DMS53 (cell line): ENCODE measurements at places on chromosomes 3 and 15.

DNA sequence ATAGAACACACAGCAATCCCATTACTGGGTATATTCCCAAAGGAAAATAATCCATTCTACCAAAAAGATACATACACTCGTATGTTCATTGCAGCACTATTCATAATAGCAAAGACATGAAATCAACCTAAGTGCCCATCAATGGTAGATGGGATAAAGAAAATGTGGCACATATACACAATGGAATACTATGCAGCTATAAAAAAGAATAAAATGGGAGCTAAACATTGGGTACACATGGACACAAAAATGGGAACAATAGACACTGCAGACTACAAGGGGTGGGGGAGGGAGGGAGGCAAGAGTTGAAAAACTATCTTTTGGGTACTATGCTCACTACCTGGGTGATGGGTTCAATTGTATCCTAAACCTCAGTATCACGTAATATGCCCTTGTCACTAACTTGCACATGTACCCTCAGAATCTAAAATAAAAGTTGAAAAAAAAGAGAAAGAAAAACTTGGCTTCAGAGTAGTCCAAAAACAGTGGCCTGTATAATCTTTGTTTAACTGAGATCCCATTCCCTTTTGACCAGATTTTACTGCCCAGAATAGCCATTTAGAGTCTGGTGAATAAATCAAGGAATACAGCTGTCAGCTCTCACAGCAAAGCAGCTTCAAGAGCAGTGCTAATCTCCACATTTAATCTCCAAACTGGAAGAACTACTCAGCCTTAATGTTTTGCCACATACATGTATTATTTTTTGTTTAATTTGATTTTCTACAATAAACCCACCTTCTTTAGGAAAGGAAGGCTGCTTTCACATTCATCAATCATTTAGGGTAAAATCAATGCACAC lies 54.5 kb upstream of the XRN1 start:
- DNase-seq, result no peak

DNA sequence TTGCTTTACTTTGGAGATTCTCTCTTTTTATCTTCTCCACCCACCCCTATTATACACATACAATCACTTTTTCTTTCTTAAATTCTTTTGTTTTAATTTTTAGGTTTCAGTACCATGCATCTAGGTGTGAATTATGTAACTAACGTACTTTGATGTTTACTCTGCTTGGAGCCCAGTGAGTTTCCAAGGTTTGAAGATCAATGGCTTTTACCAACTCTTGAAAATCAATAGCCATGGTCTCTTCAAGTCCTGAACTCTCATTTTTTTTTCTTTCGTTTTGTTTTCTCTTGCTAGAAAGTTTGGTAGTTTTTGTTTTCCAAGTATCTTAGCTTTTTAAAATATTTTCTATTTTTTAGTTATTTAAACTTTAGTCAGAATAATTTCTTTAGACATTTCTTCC lies 417.2 kb downstream of the ZBBX start:
- DNase-seq, result no peak

DNA sequence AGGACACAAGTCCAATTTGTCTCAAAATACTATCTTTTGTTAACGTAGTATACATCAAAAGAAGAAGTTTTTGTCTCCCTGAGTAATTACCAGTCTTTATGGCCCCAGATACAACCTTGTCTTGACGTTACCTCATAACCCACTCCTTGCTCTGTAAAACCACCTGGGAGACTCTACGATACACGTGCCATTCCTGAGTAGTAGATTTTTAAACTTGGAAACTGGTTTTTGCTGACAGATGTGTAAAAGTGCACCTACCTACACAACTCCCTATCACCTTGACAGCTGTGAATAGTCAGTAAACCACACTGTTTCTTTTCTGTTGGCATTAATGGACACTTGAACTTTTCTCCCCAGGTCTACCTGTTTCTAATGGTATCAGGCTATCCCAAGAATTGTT lies 51.7 kb upstream of the RARB start:
- no peak for DNase-seq

- peak; percentile 60 for DNase-seq
Observed at GRCh38 chr15:83930392-83931212, 276.7 kb downstream of the ADAMTSL3 start.

DNA sequence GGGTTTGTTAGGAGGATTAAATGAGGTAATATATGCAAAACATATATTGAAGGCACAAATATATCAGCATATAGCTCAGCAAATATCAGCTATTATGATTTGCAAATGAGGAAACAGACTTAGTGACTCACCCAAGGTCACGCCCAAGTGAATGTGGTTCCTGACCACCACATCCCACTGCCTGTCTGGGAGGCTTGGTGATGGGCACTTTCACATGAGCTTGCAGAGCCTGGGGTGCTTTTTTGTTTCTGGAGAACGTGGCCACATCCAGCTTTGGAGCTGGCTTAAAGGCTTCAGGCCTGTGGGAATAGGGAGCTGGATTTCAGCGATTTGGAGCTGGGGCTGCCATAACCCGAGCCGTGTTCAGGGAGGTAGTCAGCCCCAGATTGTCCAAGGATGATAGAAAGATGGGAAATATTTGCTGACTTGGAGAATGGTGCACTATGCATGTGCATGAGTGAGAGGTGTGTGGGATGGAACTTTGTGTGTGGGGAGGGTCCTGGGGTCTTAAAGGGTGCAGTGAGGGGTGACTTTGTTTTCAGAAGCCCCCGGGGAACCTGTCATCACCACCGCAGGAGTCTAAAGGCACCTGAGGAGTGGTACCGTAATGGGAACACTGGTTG lies 12.0 kb upstream of the FGD5 start:
- no peak for DNase-seq

GRCh38 chr3:134419214-134419959 lies 45.1 kb upstream of the AMOTL2 start:
- DNase-seq, result peak; percentile 87

DNA sequence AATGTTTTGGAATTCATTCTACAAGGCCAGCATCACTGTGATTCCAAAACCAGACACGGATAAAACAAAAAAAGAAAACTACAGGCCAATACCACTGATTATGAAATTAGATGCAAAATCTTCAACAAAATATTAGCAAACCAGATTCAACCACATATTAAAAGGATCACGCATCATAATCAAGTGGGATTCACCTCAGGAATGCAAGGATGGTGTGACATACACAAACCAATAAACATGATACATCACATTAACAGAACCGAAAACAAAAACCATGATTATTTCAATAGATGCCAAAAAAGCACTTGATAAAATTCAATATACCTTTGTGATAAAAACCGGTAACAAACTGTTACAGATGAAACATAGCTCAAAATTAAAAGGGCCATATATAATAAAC lies 48.9 kb downstream of the DLG1 start:
- no peak for DNase-seq

GRCh38 chr3:193530231-193531165 lies 24.2 kb downstream of the ATP13A4 start:
- no peak for DNase-seq

- DNase-seq, result no peak
Observed at GRCh38 chr3:48983096-48983495, 6.9 kb upstream of the P4HTM start.

DNA sequence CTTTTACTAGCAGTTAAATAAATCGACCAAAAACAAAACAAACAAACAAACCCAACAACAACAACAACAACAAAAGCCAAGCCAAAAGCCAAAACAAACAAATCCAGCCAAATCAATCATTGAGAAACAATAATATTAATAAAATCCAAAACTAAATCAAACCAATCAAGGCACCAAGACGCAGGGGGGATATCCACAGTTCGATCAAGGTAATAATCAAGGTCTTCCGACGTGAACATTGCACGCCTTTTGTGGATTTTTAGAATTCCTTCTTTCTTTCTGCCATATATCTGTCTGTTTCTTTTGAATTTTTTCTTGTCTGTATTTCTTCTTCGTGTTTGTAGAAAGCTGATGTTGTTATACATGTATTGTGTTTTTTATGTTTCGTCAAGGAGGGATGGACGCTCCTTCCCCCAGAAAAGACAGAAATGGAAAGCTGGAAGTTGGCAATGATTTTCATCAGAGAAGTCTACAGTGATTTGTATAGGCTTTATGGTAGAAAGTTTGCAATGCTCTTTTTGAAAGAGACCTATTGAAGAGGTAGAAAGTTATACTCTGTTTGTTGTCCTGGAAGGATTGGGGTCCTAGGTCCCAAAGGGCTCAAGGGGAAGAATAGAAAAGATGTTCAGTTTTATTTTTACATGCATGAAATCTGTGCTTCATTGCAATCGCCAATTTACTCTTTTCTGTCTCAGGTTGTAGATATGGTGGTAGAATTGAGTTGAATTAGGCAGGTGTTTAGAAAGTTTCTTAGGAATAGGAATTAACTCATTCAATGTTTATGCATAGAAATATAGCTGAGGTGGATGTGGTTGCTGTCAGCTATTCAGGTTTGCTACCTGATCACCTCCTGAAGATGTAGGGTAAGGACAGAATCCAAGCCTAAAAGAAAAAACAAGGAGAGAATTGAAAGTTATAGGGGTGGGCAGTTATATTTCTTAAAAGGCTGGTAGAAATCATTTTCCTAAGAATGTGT lies 1.2 kb downstream of the ARPP21 start:
- DNase-seq, result no peak

DNA sequence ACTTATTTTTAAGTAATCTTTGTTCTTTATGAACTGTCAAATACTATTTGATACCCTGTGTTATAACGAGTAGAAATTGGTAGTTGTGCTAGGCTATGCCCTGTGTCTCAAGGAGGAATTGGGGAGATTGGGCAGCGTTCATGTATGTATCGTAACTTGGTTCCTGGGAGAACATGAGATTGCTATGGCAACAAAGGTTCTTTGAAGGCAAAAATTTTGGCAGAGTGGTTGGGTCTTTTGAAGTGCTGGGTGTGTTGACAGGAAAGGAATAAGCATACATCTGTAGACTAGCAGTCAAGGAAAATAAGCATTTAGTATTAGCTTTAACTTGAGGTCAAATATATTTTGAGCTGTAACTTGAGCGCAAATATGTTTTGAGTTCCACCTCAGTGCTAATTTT lies 45.3 kb downstream of the TCF12 start:
- no peak for DNase-seq

- no peak for DNase-seq
Observed at GRCh38 chr3:156360963-156361362, 194.0 kb downstream of the SSR3 start.

DNA sequence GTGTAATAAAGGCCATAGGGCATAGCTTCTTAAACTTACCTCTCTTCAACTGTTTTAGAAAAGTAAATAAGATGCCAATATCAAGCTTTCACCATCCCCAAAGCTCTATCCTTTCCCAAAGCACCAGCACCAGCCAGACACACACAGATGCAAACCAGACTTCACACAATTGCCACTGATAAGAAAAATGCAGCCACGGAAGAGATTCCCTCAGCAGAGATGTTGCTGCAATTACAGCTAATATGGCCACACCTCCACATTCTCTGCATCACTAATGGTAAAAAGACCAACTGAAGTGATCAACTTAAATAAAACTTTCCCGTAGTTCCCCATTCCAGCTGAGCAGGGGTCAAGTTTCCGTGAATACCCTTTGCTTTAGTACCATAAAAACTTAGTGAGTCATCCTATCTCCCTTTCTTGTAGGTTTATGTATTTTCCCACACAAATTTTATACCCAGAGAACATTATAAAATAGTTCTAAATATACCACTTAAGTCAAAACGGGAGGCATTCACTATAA lies 64.4 kb downstream of the SLC9A9 start:
- DNase-seq, result no peak

- peak; percentile 54 for DNase-seq
Observed at GRCh38 chr3:14143271-14144225, 18.7 kb downstream of the TMEM43 start.

GRCh38 chr15:82789491-82789890 lies 16.4 kb downstream of the FSD2 start:
- no peak for DNase-seq

- peak; percentile 86 for DNase-seq
Observed at GRCh38 chr3:94525043-94525442, 462.2 kb downstream of the NSUN3 start.

DNA sequence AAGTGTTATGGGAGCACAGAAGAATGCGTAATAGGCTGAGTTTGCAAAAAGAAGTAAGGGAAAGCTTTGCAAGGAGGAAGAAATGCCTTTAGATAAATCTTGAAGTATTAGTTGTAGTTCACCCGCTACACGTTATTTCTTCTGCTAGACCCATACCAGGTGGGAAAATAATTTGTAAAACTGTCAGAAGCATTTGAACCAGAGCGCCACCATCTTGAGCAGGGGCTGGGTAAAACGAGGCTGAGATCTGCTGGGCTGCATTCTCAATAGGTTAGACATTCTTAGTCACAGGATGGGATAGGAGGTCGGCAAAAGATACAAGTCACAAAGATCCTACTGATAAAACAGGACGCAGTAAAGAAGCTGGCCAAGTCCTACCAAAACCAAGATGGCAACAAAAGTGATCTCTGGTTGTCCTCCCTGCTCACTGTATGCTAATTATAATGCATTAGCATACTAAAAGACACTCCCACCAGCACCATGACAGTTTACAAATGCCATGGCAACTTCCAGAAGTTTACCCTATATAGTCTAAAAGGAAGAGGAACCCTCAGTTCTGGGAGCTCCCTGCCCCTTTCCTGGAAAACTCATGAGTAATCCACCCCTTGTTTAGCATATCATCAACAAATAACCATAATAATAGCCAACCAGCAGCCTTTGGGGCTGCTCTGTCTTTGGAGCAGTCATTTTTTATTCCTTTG lies 50.0 kb upstream of the ZNF280D start:
- DNase-seq, result no peak

DNA sequence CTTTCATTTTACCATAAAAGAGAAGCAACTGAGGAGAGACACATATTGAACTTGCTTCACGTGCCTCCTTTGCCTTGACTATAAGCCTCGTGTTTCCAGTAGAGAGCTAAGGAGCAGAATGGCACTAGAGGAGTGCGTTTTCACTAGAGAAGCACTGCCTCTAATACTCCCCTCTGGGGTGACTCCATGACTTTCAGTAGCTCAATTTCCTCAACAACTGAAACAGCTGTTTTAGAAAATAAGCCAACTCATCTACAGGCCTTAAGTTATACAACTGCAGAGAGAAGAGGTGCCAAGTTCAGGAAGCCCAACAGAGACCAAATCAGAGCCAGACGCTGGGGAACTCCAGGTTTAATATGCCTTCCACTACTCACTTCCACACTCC lies 1.9 kb downstream of the UBP1 start:
- DNase-seq, result no peak

DNA sequence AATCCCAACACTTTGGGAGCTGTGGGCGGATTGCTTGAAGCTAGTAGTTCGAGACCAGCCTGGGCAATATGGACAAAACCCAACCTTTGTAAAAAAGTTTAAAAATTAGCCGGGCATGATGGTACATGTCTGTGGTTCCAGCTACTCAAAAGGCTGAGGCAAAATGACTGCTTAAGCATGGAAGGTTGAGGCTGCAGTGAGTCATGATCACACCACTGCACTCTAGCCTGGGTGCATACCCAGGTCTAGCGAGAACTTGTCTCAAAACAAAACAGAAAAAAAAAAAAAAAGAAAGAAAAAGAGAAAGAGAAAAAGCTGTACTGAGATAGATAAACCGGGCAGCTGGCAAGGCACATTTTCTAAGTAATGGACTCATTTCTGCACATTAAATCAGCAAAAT lies 10.6 kb downstream of the ARPP19 start:
- no peak for DNase-seq
